A549 (cell line): ENCODE measurements at places on chromosomes 3 and 15.

DNA sequence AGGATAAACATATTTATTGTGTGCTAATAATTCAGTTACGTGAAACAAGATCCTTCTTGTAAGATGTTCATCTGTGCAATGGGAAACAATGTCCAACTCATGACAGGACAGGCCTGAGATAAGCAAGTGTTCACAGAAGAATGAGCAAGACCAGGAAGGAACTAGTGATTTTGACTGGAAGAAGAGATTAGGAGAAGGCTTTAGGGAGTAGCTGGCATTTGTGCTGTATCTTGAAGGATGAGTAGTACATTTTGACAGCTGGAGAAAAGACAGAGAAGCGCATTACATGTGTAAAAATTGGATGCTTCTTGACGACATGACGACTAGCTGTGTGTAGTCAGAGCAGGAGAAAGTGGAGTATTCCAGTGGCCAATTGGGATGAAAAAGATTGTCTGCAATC lies 48.4 kb downstream of the GBE1 start:
- DNase-seq, result no peak

- DNase-seq, result no peak
These were observed 113.7 kb upstream of the NSMCE3 start for GRCh38 chr15:29383367-29383766.

DNA sequence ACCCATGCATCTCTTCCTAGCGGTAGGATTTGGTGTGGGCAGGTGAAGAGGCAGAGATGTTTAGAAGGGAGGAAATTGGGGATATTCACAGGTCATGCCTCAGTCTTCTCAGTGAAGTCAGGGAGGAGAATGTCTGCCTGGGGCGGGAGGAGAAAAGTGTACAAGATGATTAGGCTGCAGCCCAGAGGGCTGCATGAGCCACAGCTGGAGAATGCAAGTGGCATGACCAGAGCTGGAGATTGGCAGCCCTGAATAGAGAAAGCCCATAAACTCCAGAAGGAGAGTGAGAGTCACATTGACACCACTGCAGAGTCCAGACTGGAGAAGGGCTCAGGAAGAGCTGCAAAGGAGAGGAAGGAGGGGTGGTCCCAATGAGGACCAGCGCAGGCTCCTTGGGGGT lies 22.6 kb downstream of the PDHB start:
- no peak for DNase-seq

- no peak for DNase-seq
These were observed 2.6 kb downstream of the SMAD3 start for GRCh38 chr15:67067930-67068551.

DNA sequence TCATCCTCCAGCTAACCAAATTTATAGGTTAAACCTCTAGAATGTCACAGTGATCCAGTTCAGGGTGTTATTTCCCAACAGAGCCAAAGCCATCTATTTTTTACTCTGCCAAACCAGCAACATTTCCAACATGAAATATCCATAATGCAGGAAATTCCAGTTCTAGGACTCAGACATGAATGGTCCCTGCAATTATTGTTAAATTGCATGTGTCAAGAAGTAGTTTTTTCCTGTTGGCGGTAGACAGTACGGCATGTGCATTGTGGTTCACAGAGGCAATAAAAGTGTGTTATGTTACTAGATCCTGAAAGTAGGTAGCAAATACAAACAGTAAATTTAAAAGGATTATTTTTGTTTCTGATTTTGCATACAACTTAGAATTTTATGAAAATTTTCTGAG lies 215.7 kb upstream of the THBS1 start:
- no peak for DNase-seq

- DNase-seq, result no peak
These were observed 241.7 kb upstream of the ICE2 start for GRCh38 chr15:60720493-60721256.

DNA sequence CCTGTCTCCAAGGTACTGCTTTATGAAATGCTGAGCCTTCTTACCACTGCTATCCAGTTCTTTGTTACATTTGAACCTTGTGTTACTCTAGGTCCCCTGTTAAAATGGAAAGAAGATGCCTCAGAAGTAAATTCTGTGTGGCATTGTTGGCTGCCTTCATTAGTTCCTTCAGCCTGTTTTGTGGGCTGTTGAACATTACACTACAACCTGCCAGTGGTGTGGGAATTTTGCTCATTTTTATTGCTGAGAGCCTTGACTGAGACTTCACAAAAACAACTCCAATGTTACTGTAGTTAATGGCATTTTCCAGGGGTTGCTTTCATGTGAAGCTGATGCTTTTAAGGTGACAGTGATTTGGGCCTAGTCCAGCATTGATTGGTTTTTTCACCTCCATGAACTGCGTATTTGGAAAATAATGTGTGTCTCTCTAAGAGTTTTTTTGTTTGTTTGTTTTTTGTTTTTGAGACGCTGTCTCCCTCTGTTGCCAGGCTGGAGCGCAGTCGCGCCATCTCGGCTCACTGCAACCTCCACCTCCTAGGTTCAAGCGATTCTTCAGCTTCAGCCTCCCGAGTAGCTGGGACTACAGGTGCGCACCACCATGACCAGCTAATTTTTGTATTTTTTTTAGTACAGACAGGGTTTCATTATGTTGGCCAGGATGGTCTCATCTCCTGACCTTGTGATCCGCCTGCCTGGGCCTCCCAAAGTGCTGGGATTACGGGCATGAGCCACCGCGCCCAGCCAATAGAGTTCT lies 4.3 kb downstream of the MAPK6 start:
- no peak for DNase-seq

DNA sequence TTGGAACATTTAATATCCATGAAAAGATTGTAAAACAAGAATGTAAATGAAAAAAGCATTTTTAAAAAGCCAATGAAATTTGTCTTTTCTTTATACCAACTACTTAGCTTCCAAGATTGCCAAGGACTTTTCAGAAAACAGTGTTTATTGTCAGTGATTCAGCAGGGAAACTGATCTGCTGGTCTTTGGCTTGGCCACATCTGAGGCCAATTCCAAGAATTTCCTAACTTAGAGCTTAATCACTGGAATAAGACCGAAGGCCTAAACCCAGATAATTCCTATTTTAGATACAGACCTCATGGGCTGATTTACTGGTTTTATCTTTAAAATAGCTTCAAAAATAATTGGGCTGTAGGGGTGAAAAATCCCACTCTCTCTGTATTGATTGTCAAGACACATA lies 260.5 kb upstream of the RORA start:
- no peak for DNase-seq

DNA sequence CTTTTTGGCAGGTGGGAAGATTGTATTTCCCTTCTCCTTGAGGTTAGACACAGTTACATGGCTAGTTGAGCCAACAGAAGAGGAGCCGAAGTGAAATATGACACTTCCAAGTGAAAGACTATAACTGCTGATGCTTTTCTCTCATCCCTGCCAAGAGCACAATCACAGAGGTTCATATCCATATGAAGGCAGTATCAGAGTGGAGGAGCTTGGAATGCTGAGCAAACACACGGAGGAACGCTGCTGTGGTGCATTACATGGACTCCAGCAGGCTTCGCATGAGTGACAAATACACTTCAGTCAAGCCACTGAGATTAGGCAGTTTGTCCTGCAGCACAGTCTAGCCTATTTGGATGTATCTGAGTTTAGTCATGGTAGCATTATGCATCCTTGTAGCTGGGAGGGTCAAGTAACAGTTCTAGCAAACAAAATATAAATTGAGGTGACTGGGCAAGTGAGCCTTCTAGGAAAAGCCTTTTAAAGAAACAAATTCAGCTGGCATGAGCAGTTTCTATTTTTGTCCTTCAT lies 5.4 kb downstream of the IQCF6 start:
- no peak for DNase-seq

GRCh38 chr15:77821188-77821958 lies 188.7 kb upstream of the LINGO1 start:
- peak; percentile 93 for DNase-seq

- no peak for DNase-seq
These were observed 11.8 kb upstream of the RPUSD3 start for GRCh38 chr3:9855594-9855993.

DNA sequence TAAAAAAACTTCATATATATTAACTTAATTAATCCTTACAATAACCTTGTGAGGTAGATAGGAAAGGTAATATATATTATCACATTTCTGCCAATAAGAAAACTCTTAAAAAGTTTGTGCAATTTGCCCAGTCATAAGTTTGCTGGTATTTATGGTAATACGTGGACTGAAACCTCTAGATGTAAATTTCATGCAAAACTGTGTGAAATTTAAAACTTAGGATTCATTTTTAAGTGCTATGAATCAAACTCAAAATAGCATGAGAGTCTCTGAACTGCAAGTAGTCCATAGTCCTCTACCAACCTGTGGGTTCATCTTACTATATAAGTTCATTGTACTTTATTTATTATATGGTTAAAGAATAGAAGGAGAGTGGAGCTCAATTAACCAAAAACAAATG lies 56.4 kb downstream of the ZBTB20 start:
- DNase-seq, result no peak

DNA sequence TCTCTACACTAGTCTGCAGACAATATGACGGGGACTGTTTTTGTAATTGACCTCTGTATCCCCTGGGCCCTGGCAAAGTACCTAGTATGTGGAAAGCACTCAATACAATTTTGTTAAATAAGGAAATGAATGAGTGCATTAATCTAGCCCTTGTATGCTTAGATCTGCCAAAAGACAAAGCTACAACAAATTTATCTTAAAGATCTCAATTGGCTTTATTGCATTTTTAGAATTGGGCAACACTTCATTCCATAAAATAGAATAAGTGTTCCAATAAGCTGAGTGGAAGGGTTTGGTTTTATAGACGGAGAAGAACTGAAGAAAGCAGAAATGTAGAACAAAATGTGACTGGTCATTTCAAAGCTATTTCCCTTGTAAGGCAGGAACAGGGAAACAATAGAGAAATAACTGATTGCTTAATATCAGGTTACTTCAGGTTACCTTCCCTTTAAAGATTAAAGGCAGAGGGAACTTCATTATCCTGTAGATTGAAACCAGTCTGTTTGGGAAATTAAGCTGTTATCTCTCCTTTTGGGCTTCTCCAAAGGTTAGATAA lies 108.3 kb upstream of the MME start:
- no peak for DNase-seq

DNA sequence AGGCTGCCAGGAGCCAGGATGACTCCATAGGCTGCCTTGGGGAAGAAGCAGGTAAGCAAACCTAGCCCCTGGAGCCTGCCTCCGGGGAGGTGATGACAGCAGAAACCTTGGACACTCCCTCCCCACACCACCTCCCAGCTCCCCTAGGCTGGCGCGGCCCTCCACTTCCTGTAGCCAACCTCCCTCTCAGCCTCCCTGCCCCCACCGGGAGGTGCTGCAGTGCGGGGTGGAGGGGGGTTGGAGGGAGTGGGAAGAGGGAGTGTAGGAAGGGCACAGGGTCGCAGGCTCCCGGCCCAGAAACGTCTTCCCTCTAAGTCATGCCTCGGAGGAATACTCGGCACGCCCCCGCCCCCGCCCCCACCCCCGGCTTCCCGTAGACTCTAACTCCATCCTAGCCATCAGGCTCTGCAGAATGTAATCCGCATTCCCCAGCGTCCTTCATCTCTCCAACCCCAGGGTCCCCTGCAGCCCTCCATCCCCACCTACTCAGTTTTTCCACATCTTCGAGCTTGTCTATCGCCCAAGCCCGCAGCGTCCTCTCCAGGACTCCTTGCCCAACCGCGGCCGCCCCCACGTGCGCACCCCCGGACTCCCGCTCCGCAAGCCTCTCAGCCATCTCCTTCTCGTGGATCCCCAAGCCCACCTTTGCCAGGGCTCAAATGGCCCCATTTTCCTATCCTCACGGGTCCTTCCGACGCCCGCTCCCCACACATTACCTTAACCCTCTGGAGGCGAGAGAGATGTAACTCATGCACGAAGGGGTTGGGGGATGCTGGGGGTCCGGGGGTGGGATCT lies 528 bp downstream of the LPCAT4 start:
- DNase-seq, result peak; percentile 66

DNA sequence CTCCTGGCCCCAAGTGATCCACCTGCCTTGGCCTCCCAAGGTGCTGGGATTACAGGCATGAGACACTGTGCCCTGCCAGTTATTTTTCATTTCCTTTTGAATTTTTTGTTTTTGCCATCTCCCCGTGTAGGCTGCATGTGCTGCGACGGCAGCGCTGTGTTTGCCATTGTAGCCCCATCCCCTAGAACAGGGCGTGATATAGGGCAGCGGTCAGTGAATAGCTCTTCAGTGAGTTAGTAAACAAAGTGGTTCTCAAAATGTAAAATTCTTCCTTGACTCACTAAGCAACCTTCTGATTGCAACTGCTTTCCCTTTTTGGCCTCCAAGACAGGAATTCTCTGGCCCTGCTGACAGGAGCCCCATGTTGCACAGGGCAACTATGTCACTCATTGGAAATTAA lies 138.1 kb upstream of the CTDSPL start:
- DNase-seq, result no peak

- DNase-seq, result no peak
These were observed 21.4 kb downstream of the TBC1D2B start for GRCh38 chr15:78055919-78056713.

DNA sequence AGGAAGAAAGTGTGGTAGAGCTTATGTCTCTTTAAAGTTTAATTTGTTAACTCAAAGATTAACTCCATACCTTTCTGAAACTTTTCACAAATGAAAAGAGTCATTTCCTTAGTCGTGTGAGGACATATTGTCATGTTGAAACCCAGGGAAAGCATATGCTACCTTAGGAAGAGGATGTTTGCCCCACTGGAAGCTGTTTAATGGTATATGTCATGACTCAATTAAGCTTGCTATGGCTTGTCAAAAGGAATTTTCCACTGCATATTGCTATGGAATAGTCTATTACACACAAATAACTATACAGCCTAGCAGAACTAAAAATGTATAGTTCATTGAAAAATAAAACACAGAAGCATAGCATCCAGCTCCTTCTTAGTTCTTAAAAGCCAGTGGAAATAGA lies 69.9 kb downstream of the NSUN3 start:
- DNase-seq, result no peak

- DNase-seq, result no peak
These were observed 63.9 kb upstream of the HES1 start for GRCh38 chr3:194072097-194072428.
